ENCODE measurements at places on chromosomes 7 and 10.

- no peak for DNase-seq
These were observed 10.4 kb upstream of the PAX2 start for GRCh38 chr10:100735087-100735336.

GRCh38 chr10:31604096-31604495, 285.1 kb downstream of the ZEB1 start:
- no peak for DNase-seq

GRCh38 chr7:32103361-32103760, 33.2 kb upstream of the PDE1C start:
- no peak for DNase-seq

DNA sequence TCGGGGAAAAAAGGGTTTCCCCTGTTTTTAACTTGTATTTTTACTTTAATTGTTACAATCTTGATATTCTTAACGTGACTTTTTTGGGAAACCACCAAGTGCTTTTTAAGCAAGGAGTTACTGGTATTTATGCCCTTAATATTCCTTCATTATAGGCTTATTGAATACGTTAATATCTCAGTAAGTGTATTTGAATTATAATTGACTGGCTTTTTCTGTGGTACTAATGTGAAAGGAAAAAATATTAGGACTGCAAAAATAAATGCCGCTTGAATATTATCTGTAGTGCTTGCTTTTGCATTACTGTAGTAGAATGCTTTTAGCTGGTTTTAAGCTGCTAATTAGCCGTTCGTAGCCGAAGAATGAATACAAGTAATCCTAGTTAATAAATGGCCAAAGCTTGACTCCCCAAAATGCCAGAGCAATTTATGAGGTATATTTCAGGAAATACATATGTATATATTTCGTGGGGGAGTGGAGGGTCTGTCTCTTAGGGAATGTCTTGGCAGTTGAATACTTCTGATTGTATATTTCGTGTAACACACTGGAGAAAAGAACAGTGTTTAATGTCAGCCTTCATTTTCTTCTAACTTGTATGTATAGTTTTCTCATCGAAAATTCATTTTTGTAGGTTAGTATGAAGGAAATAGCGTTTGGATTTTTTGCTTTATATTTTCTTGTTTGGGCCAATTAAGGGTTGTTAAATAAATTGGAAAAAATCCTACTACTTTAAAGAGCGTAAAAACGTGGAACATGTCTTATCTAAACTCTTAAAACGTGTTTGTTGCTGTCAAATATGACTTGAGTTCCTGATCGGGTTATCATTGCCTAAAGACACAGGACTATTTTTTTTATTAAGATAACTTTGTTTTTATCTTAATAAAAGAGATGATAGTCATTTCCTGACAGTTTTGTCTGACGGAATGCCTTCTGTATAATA, 1.5 kb downstream of the PDCD4 start:
- peak; percentile 30 for DNase-seq

DNA sequence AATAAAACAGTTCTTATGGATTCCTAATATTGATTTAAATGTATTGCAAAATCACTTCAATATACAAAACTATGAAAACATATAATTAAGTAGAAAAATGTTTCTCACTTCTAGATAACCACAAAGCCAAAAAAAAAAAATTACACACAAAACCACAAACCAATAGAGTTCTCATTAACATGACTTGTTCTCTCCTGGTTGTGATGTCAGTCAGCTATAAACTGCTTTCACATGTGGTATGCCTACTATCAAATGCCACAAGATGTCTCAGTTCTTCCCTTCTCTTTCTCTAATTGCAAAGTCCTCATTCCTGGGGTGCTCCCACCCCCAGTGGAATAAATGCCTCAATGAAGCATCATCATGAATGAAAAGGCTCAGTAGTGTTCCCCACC, 16.6 kb downstream of the GNAI1 start:
- DNase-seq: no peak

GRCh38 chr10:33803248-33803647, 468.8 kb upstream of the NRP1 start:
- peak; percentile 87 for DNase-seq

GRCh38 chr7:132622081-132622480, 45.8 kb upstream of the PLXNA4 start:
- DNase-seq: no peak

DNA sequence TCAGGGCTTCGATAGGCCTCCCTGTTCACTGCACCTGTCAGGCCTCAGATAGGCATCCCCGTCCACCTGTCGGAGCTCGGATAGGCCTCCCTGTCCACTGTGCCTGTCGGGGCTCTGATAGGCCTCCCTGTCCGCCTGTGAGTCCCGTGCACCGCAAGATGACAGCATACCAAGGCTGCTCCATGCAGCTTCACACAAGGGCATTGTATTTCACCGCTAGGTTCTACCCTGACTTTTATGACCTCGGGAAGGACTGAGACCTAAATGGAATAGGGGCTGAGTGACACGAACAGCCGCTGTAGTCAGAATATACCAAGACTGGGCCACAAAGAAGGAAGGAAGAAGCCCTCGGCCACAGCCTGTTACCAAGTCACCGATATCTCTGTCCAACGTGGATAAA, 271.2 kb downstream of the DIP2C start:
- no peak for DNase-seq

DNA sequence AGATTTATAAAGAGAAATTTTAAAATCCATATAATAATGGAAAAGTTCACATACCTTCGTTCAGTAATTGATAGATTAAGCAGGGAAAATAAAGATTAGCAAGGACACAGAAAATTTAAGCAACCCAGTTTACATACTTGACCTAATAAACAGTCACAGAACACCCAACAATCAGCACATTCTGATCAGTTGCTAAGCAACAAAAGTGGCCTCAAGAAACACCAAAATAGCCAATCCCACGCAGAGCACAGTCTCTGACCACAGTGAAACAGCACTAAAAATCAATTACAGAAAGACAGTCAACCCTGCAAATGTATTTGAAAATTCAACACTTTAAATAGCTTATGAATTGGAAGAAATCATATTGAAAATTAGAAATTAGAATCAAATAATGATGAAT, 39.3 kb upstream of the DRGX start:
- DNase-seq: no peak

GRCh38 chr10:48406204-48406603, 99.7 kb downstream of the MAPK8 start:
- peak; percentile 79 for DNase-seq

DNA sequence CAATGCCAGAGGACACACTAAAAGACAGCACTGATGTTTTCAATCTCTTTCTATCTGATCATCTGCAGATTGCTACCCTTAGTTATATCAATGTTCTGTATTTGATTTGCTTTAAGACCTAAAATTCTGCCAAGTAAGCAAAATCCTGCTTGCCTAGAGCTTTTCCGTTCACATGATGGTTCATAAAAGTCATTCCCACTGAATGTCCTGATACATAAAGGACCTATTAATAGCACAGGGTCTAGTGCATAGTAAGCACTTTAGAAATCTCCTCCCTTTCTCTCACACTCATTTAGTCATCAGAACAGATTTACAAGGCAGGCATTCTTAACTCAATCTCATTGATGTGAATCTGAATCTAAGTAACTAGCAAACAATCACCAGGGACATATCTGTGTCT, 68.8 kb downstream of the PCGF5 start:
- no peak for DNase-seq

DNA sequence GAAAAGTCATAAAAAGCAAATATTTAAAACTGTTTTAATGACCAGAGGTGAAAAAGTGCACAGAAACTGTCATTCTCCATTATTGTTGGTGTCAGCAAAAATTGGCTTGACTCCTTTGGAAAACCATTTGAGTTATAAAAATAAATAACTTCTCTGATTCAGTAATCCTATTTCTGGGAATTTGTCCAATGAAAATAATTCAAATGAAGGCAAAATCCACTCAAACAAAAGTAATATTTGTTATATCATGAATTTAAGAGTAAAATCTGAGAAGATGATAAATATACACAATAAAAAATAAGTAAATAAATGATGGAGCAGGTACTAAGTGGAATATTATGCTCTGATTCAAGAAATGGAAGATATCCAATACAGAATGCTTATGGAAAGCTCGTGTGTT, 326.6 kb upstream of the KLF6 start:
- DNase-seq: no peak

DNA sequence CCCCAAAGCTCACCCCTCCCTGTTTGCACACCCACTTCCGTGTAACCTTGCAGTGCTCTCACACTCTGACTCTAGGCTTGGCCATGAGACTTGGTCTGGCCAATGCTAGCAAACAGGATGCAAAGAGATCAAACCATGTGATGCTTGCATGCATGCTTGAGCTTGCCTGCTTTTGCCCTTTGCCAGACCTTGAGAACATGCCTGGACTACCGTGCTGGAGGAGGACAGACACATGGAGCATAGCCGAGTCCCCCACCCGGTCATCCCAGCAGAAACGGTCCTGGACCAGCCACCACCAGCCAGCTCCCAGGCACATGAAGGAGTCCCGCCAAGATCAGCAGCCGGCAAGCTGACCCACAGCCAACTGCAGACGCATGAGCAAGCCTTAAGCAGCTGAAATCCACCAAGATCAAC, 23.4 kb downstream of the PYROXD2 start:
- DNase-seq: no peak

- peak; percentile 6 for DNase-seq
These were observed 38.1 kb upstream of the HBP1 start for GRCh38 chr7:107130487-107131220.

GRCh38 chr7:42964849-42965805, 33.0 kb downstream of the MRPL32 start:
- DNase-seq: no peak

GRCh38 chr7:116210345-116211005, at the start of gene TES:
Gene TES (plus strand): TSS chr7:116210539. CDS start chr7:116210708, 169 bp downstream.
- peak; percentile 80 for DNase-seq

- no peak for DNase-seq
These were observed 932 bp downstream of the NYAP1 start for GRCh38 chr7:100484673-100485045.

- DNase-seq: peak; percentile 79
These were observed 6.0 kb downstream of the MBLAC1 start for GRCh38 chr7:100132697-100133151.

GRCh38 chr7:133167300-133167699, 85.4 kb upstream of the CHCHD3 start:
- DNase-seq: no peak

DNA sequence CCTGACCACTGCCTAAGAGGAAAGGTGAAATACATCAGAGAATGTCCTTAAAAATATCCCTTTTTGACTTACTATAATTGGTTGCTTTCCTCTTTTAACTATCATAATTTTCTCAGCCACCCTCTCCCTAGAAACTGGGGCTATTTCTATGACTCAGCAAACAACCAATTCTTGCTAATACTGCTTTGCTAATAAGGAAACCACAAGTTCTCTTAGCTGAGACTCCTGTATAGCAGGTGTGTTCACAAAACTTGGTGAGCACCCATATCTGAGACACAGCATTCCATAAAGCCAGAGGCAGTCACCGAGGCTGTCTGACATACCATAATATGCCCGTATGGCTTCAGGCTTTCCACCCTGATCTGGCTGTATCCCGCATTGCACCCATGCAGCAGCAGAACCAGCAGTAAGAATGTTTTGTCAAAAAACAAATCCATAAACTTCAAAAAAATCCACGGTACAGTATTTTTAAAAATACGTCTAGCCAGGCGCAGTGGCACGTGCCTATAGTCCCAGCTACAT, 191.7 kb upstream of the C7orf33 start:
- no peak for DNase-seq

DNA sequence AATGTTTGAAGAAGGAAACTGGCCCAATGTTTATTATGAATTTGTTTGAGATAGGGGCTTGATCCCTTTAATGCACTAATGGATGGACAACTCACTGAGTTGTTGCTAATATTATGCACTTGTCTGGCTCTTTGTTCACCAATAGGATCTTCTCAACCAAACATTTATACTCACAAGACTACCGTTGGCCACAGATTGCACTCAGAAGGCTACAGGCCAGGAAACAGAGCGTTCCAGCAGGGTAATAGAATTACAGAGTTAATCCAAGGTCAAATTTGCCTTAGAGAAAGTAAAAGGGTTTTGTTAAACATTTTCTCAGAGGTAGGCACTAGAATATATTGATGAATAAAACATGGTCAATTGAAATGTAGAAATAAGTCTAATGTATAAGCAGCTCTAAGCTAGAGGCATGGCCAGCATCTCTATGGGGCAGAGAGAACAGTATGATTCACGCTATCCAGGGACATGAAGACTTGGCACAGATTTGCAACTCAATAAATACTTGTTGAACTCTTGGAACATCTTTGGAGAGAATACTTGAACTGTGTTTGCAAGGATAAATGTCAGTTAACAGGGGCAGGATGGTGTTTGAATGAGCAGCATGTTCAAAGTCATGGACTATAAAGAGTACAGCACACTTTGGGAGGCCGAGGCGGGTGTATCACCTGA, 606.9 kb downstream of the SORCS3 start:
- no peak for DNase-seq

GRCh38 chr10:72588266-72588665, 37.6 kb downstream of the MICU1 start:
- no peak for DNase-seq

DNA sequence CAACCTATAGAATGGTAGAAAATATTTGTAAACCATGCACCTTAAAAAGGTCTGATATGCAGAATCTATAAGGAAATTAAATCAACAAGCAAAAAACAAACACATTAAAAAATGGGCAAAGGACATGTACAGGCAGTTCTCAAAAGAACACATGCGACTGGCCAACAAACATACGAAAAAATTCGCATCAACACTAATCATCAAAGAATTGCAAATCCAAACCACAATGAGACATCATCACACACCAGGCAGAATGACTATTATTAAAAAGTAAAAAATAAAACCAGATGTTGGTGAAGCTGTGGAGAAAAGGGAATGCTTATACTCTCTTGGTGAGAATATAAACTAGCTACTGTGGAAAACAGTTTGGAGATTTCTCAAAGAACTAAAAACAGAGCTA, 33.2 kb downstream of the TMEM229A start:
- no peak for DNase-seq

GRCh38 chr10:29319205-29319781, 30.4 kb downstream of the LYZL1 start:
- DNase-seq: no peak

GRCh38 chr10:70617798-70618568, 15.4 kb upstream of the PRF1 start:
- DNase-seq: peak; percentile 67

All from kidney glomerular epithelial cell (primary cell).